ENCODE measurements at places on chromosomes 2 and 18. TPM values are rescaled to one million over a fixed set of nuclear protein-coding genes. Genes with fewer than 3 reads are reported as not detected.

The CFAP221 gene
- total RNA-seq, result not detected

The CTLA4 gene
- total RNA-seq, result 77.2 TPM

DNA sequence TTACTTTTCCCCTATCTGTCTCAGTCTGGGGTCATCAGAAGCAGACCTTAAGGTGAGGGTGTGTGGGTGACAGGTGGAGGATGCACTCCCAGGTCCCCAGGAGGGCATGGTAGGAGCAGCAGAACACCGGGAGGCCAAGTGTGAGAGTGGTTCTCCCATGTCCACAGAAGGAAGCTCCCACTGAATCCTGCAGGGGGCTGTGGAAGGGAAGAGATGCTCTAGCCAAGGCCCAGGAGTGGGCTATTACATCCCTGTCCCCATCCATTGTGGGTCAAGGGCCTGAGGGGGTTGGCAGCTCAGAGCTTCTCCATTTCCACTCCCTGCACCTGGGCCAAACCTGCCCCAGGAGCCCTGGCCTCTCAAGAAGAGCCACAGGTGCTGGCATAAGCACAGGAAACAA lies 86.4 kb upstream of the KCNE4 start:
- peaks cover 5% of the 10 kb centered on the region for H3K36me3 ChIP-seq
- no peaks in the 10 kb centered on the region for H3K4me1 ChIP-seq
- DNase-seq, result no peak
- H3K27me3 ChIP-seq, result peaks cover 41% of the 10 kb centered on the region

DNA sequence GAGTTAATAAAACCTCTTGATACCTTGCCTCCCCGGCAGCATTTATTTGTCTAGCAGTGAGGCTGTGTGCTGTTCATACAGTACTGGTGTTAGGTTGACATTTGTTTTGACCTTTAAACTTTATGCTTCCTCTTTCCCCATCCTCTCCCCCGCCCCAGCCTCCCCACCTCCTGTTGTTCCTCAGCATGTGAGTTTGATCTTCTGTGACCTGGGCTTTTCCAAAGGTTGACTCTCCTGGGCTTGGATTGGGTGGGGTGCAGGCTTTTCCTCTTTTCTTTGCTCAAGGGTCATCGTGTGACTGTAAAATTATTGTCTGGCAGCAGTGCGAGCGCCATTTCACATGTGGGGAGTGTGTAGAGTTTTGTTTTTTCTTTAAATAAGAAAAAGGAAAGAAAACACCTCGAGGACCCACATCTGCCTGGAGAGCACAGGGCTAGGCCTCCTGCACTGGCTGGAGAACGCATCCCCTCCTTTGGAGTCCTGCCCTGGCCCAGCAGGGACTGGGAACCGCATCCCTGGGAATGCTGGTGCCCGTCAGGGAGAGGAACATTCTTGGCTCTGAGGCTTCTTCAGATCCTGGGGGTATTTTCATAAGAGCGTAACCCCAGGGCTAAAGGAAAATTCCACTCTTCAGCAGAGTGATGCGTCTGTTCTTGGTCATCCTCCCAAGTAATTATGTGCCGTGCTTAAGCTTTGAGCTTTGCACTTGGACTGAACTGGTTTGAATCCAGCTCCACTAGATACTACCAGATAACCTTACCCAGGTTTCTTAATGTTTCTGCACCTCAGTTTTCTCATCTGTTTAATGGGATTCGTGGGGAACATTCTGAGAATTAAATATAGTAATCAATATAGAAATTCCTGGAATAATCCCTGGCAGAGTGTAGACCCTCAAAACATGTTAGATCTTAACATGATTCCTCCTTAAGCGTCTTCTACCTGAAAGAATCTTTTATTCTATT lies 91.5 kb downstream of the SETBP1 start:
- no peak for DNase-seq
- H3K27ac ChIP-seq, result no peak overlapping the region
- no peaks in the 10 kb centered on the region for H3K36me3 ChIP-seq
- peaks cover 4% of the 10 kb centered on the region for H3K4me1 ChIP-seq

GRCh38 chr2:11016735-11017388 lies 105.1 kb downstream of the KCNF1 start:
- no peaks in the 10 kb centered on the region for H3K4me1 ChIP-seq
- DNase-seq, result no peak
- no peaks in the 10 kb centered on the region for H3K36me3 ChIP-seq
- H3K27me3 ChIP-seq, result peaks cover 45% of the 10 kb centered on the region
- no peak overlapping the region for H3K27ac ChIP-seq

DNA sequence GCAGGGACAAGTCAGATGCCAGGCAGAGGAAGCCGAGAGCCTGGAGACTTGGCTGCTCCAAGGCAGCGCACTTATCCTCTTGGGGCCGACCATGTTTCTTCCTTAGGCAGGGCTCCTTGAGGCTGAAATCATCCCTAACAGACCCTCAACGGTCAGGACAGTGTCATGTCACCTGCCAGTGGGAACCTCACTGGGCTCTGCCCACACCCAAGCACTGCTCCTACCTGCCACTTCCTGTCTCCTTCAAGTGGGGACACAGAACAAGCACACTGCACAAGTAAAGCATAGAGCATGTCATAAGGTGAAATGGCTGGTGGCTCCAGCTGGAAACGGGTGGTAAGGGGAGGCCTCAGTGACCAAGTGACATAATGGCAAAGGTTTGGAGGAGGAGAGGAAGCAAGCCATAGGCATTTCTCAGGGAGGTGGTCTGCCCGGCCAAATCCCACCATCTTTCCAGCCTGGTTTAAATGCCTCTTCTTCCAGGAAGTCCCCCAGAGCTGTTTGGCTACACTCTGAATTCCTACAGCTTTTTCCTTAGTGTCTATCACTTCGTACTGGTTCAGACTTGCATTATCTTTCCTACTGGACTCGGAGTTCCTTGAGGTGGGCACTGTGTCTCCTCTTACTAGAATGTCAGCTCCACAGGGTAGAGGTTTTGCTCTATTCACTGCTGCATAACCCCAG lies 7.3 kb upstream of the ATOH8 start:
- no peak for DNase-seq
- no peaks in the 10 kb centered on the region for H3K4me1 ChIP-seq
- H3K27ac ChIP-seq, result no peak overlapping the region
- no peak overlapping the region for H3K4me3 ChIP-seq
- peaks cover 5% of the 10 kb centered on the region for H3K36me3 ChIP-seq

DNA sequence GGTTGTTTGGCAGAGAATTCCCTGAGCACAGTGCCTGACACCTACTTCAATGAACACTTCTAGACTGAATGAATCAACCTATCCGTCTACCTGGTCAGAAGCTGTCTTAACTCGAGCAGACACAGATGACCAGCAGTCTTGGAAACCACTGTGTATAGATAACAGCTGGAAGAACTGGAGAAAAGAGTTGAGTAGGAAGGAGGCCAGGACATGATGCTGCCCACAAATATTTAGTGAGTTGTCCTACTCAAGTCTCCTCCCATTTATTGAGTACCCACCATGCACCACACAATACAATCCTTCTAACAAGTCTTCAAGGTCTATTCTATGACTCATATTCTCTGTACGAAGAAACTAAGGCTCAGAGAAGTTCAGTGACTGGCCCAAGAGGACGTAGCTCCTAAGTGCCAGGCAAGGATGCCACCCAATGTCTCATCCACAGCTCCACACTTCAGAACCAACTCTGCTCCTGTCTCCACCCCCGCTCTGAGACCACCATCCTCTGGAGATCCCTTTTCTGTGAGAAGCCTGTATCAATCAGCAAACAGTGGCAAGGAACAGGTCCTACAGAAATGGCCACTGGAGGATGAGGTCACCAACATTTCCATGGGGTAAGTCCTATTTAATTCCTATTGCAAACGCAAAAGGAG lies 62.2 kb downstream of the GALNT14 start:
- peaks cover 58% of the 10 kb centered on the region for H3K27me3 ChIP-seq
- H3K27ac ChIP-seq, result no peak overlapping the region
- H3K4me1 ChIP-seq, result peaks cover 7% of the 10 kb centered on the region
- DNase-seq, result no peak
- H3K36me3 ChIP-seq, result peaks cover 4% of the 10 kb centered on the region
